Aorta (tissue), 5 donors: ENCODE measurements at places on chromosomes 3 and 15.
A peak's percentile ranks its signal among the peaks of the same experiment; 100 is the strongest.

DNA sequence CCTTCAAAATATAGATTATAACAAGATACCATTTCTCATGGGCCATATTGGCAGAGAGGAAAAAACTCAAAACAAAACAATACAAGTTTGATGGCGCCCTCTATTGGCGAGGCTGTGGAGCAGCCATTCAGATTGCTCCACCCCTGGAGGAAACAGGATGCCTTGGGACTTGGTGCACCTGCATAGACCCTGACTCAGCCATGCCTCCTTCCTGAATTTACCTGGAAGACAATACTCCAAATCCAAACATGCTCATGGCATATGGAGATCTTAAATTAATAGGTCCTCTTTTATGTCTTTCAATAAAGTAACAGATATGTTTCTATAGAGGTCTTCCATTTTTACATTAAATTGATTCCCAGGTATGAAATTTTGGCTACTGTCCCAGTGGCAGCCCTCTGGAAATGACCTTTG is 90.0 kb downstream of the APBA2 start:
- peak; percentile 59 for DNase-seq

GRCh38 chr15:45653702-45654424 is 19.0 kb downstream of the SQOR start:
- peak; percentile 55 for DNase-seq

DNA sequence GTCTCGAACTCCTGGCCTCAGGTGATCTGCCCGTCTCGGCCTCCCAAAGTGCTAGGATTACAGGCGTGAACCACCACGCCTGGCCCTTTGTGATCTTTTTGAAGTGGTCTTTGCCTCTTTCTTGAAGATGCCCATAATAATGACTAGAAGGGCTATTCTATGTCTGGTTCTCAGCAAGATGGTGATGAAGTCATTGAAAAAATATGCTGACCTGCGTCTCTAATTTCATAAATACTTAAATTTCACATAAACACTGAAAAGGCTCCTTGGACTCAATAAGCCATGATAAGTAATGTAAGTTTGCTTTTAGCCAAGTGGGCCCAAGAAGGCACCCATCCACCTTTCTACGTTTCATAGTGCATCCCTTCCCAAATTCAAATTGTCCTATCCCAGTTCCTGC is 775 bp upstream of the MAPK6 start:
- no peak for DNase-seq

GRCh38 chr15:61195116-61196002 is 33.7 kb downstream of the RORA start:
- DNase-seq, result no peak

GRCh38 chr15:90001062-90001682 is at the start of gene ZNF710:
Gene ZNF710, plus strand, starts transcription at chr15:90001324. Its CDS starts 65,814 bp downstream, at chr15:90067138.
- peak; percentile 67 for DNase-seq

- DNase-seq, result no peak
These were observed 127.5 kb upstream of the CD96 start for GRCh38 chr3:111414531-111414930.

GRCh38 chr3:154862265-154862664 is 217.9 kb upstream of the MME start:
- DNase-seq, result no peak

DNA sequence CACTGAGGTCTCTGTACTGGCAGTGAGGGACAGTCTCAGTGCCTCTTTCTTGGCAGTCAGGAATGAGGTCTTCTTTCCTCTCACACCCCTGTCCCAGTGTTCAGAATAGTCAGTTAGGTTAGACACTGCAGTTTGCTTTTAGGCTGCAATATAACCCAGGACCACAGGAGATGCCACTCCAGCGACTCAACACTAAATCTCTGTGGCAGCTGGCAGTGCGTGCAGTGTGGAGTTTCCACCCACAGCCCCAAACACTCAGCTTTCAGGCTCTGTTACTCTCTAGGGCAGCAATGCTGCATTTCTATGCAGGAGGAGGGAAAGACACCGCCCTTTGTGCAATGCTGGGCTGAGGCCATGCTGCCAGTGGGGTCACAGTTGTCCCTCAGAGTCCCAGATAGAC is 150.2 kb upstream of the SUCLG2 start:
- DNase-seq, result no peak

GRCh38 chr3:54696313-54696712 is 231.5 kb downstream of the LRTM1 start:
- DNase-seq, result no peak

DNA sequence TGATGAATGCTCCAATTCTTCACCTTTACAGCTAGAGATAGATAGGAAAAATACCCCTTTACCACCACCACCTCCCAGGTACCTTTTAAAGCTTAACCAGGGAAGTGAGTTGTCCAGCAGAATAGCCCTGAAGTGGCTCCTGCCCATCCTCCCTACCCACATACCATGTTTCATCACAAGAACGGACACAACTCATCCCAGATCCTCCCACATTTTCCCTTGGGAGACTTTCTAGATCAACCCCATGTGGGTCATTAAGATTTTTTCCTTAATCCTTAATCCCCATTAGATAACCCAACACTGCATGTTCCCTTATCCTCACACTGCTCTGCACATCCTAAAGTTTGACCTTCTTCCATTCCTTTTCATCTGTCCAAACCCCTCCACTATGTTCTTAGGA is 69.3 kb downstream of the CHST2 start:
- no peak for DNase-seq

GRCh38 chr3:39754549-39754948 is 54.9 kb upstream of the MYRIP start:
- DNase-seq, result no peak

- no peak for DNase-seq
These were observed 28.3 kb downstream of the SUCNR1 start for GRCh38 chr3:151901644-151902285.

GRCh38 chr3:182092662-182093262 is 381.0 kb downstream of the SOX2 start:
- no peak for DNase-seq

DNA sequence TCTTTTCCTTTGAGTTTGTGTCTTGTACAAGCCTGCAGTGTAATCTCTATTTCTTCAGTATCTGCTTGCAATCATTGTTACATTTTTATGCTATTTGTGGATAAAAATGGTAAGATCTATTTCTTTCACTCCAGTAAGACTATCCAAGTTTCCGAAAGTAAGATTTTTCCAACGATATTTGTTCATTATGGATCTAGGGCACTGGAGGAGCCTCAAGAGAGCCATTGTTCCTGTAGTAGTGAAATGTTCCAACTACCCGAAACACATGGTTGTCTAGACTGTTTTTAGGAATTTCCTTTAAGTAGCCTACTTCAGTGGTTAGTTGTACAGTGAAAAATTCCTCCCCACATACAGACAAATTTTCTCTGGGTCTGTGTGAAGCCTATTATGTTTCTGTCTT is 597.4 kb downstream of the RSL24D1 start:
- no peak for DNase-seq

GRCh38 chr3:34676436-34676835 is 878.0 kb downstream of the PDCD6IP start:
- DNase-seq, result no peak

DNA sequence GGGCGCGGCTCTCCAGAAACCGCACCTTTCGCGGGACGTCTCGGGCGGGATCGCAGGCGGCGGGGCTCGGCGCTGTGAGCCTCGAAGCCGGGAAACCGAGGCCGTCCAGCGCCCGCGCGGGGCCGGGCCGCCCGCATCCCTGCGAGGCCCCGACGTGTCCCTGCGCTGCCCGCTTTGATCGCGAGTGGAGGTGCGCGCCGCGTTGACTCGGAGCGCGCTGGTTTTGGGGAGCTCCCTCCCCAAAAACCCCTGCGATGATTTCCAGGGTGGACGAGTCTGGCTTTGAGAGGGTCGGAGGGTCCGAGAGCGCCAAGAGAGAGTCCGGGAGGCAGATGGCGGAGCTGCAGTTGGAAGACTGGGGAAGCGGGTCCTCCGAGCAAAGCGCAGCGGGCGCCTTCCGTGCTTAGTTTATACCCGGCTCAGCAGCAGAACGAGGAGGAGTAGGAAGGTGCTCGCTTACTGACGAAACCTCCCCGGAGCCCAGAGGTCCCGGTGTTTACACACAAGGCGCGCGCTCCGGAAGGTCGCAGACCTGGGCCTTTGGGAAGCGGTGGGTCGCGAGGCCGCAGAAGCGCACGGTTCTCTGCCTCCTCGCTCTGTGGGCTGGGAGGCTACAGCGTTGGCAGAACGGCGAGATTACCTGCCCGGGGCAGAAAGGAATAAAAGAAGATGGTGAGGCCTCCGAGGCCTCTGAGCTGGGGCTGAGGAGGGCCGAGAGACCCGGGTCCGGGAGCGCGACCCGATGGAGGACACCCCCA is 687 bp downstream of the ALDH1A3 start:
- DNase-seq, result no peak

DNA sequence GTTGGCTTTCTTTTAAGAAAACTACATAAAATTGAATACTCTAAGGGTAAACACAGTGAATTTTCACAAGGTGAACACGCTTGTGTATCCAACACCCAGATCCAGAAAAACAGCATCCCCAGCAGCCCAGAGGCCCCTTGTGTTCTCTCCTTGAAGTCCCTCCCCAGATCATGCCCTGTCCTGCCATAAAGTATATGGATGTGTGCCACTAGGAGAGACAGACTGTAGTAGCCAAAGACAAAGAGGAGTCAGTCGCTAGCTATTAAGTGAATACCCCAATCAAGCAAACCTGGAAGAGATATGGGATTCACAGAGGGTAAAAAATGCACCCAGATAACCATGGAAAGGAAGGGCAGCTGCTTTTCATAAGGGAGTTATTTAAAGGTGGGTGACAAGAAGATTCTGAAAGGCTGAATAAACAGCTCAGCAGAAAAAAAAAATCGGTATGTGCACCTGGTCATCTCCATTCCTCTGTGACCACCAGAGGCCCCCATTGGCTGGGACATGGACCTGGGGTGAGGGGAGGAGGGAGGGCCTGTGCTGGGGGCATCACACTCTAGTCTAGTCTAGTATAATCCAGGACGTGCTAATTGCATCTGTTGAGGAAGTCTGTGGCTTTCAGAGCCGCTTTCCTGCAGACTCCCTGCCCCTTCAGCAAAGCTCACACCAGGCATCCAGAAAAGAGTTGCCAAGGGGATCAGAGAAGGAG is 167.3 kb upstream of the NDN start:
- no peak for DNase-seq

- peak; percentile 80 for DNase-seq
These were observed 77.2 kb upstream of the RNU6-1 start for GRCh38 chr15:67917037-67917436.

DNA sequence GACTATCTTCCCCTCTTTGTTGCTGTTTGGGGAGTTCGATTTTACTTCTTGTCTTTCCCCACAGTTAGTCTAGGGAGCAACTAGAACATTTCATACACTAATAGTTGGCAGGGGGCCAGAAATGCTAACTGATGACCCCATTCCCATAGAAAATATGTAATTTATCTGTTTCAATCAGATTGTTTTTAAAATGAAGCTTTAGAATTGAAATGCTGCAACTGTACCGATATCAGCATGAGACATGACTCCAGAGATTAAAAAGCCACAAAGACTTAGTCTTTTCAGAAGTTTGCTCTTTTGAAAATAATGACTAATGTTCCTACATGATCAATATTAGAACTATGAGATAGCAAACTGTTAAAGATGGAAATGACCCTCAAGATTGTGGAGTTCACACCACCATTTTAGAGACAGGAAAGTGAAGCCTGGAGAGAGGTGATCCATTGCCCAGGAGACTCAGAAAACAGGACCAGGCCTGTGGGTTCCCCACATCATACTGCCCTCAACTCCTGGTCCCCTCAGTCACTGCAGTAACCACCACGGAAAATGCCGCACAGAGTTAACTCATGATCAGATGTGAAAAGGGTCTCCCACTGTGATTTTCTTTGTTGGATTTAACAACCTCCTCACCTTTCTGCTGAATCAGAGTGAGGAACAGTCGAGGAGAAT is 130.3 kb downstream of the CHDH start:
- no peak for DNase-seq

GRCh38 chr15:38174691-38175090 is 77.9 kb upstream of the SPRED1 start:
- no peak for DNase-seq

- no peak for DNase-seq
These were observed 98.8 kb upstream of the ZBTB20 start for GRCh38 chr3:115245899-115246298.

- no peak for DNase-seq
These were observed 165.5 kb downstream of the IL5RA start for GRCh38 chr3:2944628-2945027.

- DNase-seq, result no peak
These were observed 9.3 kb downstream of the B2M start for GRCh38 chr15:44720460-44721176.

DNA sequence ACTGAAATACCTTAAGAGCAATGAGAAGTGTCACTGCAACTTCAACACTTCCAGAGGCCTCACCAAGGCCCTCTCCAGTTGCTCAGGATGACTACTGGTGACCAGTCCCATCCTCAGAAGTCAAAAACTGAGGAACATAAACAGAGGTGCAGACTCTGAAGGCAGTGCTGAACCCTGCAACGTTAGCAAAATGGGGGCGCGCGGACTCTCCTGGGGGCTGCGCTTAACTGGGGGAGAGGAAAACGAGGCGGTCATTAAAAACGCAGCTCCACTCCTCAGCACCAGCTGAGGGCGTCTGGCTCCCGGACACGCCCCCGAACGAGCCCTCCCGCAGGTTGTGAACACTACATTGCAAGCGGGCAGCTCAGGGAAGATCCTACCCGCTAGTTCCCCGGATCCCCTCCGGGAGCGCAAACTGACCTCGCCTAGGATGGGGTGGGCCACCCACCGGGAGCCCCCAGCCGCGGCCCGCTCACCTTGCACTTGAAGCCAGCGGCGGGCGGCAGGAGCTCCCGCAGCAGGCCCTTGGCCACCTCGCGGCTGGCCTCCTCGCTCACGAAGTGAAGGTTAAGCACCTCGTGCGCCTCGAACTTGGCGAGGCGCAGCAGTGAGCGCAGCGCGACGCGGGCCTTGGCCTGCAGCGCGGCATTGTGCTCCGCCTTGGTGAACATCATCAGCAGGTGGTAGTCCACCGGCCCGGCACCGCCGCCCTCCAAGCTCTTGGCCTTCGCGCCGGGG is 711 bp downstream of the XXYLT1 start:
- peak; percentile 67 for DNase-seq

GRCh38 chr3:113242096-113242581 is 30.8 kb downstream of the BOC start:
- no peak for DNase-seq

DNA sequence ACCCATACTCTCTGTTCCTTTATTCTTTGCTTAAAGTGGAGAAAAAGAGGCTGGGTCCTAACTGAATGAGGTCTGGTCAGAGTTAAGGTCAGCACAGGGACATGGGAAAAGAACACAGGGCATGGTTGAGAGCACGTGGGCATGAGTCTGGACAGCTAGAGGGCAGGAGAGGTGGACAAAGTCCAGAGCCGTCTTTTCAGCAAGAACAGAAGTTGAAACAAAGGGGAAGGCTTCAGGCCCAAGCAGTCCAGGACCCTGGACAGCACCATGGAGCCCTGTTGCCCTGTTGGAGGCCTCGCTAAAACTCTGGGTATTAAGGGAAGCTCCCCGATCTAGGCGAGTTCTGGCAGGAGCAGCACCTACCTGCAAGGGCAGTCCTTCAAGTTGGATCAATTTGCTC is 50.7 kb downstream of the XYLB start:
- DNase-seq, result peak; percentile 49

- no peak for DNase-seq
These were observed 77.7 kb upstream of the FAM174B start for GRCh38 chr15:92733090-92733933.
